Transverse colon (tissue), 4 donors: ENCODE measurements at places on chromosomes 3 and 15.

GRCh38 chr15:29455530-29455929 lies 185.9 kb upstream of the NSMCE3 start:
- H3K4me1 ChIP-seq: no peaks in the 10 kb centered on the region
- no peak for DNase-seq
- H3K4me3 ChIP-seq: no peak overlapping the region
- H3K27ac ChIP-seq: no peak overlapping the region

- H3K4me3 ChIP-seq: no peak overlapping the region
- DNase-seq: no peak
- no peaks in the 10 kb centered on the region for H3K36me3 ChIP-seq
- H3K4me1 ChIP-seq: peaks cover 24% of the 10 kb centered on the region
- peak overlapping the region; percentile 38 for H3K27ac ChIP-seq
Observed at GRCh38 chr3:179189759-179190158, 41.6 kb downstream of the PIK3CA start.

GRCh38 chr15:87047203-87047965 lies 967.7 kb downstream of the AGBL1 start:
- no peak overlapping the region for H3K27ac ChIP-seq
- no peaks in the 10 kb centered on the region for H3K36me3 ChIP-seq
- H3K4me1 ChIP-seq: no peaks in the 10 kb centered on the region
- no peak overlapping the region for H3K4me3 ChIP-seq
- DNase-seq: no peak
- H3K27me3 ChIP-seq: no peaks in the 10 kb centered on the region

DNA sequence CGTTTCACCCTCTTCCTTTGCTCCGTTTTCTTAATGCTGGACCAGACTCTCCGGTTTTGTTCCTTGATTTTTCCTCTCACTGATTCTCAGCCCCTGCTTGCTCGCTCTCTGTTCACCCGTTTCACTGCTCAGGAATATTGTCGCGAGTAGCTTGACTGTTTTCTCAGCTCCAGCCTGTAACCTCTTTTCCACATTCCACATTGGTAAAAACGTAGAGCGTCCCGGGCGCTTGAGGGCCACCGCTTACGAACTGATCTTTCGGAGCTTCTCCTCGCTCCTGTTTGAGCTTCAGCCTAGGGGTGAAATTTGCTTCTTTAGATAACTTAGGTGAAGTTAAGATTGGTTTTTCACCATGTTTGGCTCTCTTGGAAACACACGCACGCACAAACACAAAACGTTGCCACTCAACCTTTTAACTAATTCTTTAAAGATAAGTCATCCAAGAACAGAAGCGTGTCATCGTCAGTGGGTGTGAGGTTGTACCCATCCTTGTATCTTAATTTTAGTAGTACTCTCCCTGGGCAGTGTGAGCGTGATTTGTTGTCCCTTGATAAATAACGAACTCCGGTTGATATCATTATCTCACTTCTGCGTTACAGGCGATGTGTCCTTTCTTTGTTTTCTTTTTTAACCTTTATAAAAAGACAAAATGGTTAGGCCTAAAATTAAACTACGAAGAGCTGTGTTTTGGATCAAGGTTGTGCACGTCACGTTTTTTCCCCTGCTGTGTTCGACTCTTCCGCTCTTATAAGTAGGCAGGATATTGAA lies 1.0 kb downstream of the PAK2 start:
- no peaks in the 10 kb centered on the region for H3K36me3 ChIP-seq
- H3K4me1 ChIP-seq: peaks cover 32% of the 10 kb centered on the region
- peak overlapping the region; percentile 99 for H3K27ac ChIP-seq
- DNase-seq: no peak

DNA sequence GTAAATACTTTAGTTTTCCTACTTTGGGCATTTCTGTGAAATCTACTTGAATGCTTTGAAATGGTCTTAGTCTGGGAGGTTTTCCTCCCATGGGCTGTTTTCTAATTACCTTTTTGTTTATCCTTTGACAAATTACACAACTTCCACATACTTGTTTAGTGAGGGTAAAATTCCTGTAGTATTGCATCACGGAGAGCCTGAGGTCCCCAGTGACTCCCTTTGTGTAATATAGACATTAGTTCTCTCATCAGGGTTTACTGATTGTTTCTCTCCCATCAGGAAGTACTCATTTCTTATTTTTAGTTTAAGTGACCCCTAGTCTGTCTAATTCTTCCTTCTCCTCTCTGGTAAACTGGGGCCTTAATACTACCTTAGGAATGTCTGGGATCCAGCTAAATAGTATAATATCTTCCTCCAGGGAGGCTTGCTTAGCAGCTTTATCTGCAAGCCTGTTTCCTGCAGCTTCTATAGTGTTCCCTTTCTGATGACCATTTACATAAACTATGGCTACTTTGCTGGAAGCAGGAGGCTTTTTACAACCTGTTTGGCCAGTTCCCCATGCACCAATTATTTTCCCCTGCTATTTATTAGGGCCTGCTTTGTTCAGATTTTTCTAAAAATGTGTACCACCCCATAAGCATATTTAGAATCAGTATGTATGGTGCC lies 87.2 kb upstream of the XCR1 start:
- peak overlapping the region; percentile 68 for H3K27ac ChIP-seq
- H3K27me3 ChIP-seq: no peaks in the 10 kb centered on the region
- no peaks in the 10 kb centered on the region for H3K36me3 ChIP-seq

DNA sequence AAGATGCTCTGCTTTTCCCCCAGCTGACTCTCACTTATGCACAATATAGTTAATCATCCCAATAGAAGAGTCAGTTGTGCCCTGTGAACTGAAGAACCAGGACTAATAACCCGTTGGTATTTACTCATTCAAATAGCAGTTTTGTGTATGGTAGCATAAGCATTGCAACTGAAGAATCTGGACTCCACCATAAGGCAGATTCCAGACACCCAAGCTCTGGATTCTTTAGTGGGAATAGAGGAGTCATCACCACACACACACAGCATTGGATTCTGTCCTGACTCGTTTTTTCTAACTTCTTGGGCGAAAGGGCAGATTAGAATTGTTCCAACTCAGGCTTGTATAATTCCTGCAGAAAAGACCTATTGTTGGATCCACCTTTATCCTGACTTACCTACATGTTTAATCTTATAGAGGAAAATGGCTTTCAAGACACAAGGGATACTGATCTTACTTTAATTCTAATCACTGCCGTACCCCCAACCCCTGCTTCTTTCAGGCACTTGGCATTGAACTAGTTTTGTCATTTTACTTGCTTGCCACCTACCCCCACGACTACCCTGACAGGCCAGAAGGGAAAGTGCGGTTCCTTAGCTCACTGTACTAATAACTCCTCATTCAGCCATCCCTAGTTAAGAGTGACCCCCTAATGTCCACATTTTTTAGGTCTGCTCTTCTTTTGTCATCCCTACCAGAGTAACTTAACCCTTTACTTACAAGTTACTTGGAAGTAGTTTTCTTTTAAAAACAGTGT lies 42.3 kb downstream of the NKIRAS1 start:
- H3K27me3 ChIP-seq: no peaks in the 10 kb centered on the region
- no peak overlapping the region for H3K27ac ChIP-seq
- DNase-seq: no peak
- peaks cover 18% of the 10 kb centered on the region for H3K4me1 ChIP-seq

DNA sequence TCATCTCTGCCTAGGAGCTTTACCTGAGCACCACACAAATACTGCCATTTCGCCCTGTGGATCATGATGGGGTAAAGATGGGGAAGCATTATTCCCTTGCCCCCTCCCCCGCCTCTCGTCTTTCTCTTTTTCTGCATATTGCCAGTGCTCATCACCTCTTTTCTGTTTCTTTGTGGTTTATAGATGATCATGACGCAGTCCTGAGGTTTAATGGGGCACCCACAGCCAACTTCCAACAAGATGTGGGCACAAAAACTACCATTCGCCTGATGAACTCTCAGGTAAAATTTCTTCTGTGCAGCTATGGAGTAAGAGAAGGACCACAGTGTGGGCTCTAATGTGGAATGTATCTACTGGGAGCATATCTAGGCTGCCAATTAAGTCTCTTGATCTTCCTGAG lies 88.2 kb downstream of the RPL39L start:
- H3K4me1 ChIP-seq: no peaks in the 10 kb centered on the region
- H3K27me3 ChIP-seq: no peaks in the 10 kb centered on the region
- no peak overlapping the region for H3K27ac ChIP-seq
- DNase-seq: no peak
- H3K36me3 ChIP-seq: no peaks in the 10 kb centered on the region

- no peaks in the 10 kb centered on the region for H3K27me3 ChIP-seq
- H3K27ac ChIP-seq: no peak overlapping the region
- no peak for DNase-seq
- H3K4me1 ChIP-seq: no peaks in the 10 kb centered on the region
Observed at GRCh38 chr15:36050899-36051298, 504.9 kb upstream of the DPH6 start.

GRCh38 chr3:129040579-129041300 lies 19.8 kb upstream of the GP9 start:
- H3K4me3 ChIP-seq: no peak overlapping the region
- peaks cover 5% of the 10 kb centered on the region for H3K4me1 ChIP-seq
- peaks cover 15% of the 10 kb centered on the region for H3K27me3 ChIP-seq
- no peak overlapping the region for H3K27ac ChIP-seq
- DNase-seq: no peak

DNA sequence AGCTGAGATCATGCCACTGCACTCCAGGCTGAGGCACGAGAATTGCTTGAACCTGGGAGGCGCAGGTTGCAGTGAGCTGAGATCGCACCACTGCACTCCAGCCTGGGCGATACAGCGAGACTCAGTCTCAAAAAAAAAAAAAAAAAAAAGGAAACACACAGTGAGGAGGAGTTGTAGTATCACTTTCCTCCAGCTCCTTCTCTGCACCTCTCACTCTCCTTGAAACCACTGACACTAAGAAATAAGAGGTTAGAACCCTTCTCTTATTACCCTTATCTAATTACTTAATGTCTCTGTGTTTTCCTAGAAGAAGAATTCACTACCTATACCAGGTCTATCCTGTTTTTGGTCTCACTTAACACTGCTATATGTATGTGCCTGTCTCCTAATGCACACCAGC lies 31.7 kb downstream of the RAB27A start:
- H3K4me3 ChIP-seq: no peak overlapping the region
- peaks cover 4% of the 10 kb centered on the region for H3K4me1 ChIP-seq
- DNase-seq: no peak
- H3K27ac ChIP-seq: no peak overlapping the region
- H3K36me3 ChIP-seq: no peaks in the 10 kb centered on the region
- H3K27me3 ChIP-seq: no peaks in the 10 kb centered on the region

- no peaks in the 10 kb centered on the region for H3K36me3 ChIP-seq
- H3K27me3 ChIP-seq: no peaks in the 10 kb centered on the region
- no peak overlapping the region for H3K27ac ChIP-seq
- DNase-seq: no peak
Observed at GRCh38 chr15:25171111-25171811, 216.5 kb downstream of the SNRPN start.

- no peaks in the 10 kb centered on the region for H3K27me3 ChIP-seq
- no peak for DNase-seq
- H3K27ac ChIP-seq: no peak overlapping the region
- no peaks in the 10 kb centered on the region for H3K36me3 ChIP-seq
Observed at GRCh38 chr3:56969851-56970250, 90.6 kb upstream of the SPATA12 start.

DNA sequence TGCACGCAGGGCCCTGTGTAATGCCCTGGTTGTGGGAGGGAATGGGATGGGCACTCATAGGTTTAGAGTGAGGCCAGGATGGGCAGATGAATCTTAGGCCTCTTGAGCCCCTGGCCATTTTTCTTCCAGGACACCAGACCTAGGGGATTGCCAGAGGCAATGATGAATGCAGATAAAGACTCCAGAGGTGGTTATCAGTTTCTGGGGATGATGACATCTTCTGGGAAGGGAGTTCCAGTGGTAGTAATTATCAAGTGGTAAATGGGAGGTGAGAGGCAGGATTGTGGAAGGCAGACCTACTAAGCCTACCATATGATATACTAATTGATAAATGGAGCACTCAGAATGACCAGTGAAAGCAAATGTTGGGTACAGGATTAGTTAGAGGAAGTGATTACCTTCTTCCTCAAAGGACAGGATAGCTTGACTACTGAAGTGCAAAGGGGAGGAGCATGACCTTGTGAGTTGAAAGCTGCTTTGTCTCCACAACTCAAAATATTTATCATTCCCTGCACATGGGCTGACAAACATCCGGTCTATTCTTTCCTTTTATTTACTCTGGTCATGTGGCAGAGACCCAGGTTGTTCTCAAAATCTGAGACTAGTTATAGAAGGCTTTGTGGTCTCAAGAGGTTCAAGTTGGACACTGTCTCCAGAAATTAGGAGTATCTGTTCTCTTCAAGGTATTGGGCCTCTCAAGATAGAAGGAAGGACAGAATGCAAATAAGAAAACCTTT lies 10.2 kb upstream of the MAPK6 start:
- peaks cover 4% of the 10 kb centered on the region for H3K4me1 ChIP-seq
- no peaks in the 10 kb centered on the region for H3K36me3 ChIP-seq
- no peaks in the 10 kb centered on the region for H3K27me3 ChIP-seq
- peak overlapping the region; percentile 4 for H3K27ac ChIP-seq
- no peak for DNase-seq

GRCh38 chr15:85531083-85531482 lies 150.7 kb downstream of the AKAP13 start:
- DNase-seq: no peak
- no peak overlapping the region for H3K4me3 ChIP-seq
- H3K27ac ChIP-seq: no peak overlapping the region
- no peaks in the 10 kb centered on the region for H3K27me3 ChIP-seq

DNA sequence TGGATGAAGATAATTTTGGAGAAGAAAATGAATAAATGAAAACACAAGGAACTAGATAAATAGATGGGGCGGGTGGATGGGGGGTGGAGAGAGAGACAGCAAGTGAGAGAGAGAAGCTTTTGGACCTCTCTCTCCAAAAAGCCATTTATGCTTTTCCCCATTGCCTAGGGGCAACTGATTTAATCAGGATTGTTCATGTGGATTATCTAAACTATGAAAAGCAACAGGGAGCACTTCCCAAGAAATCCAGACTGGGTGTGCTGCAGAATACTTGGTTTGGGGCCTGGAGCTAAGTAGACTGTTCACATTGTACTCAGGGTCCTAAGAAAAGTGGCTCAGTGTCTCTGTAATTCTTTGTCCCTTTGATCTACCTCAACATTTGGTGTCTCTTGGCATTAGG lies 367.0 kb downstream of the TIGIT start:
- no peak overlapping the region for H3K4me3 ChIP-seq
- no peaks in the 10 kb centered on the region for H3K27me3 ChIP-seq
- H3K36me3 ChIP-seq: no peaks in the 10 kb centered on the region
- peak overlapping the region; percentile 63 for H3K27ac ChIP-seq
- DNase-seq: no peak
